Caki2 (cell line): ENCODE measurements at places on chromosomes 7 and 10. TPM values are rescaled to one million over a fixed set of nuclear protein-coding genes. Genes with fewer than 3 reads are reported as not detected.
A peak's percentile ranks its signal among the peaks of the same experiment; 100 is the strongest.

Gene ZCWPW1
- total RNA-seq: 1.8 and 5.9 TPM in 2 replicates

Gene ANKRD22
- not detected in 2 replicates for total RNA-seq

Gene SFRP4
- 19.2 and 19.4 TPM in 2 replicates for total RNA-seq

Gene GRM3
- total RNA-seq: not detected in 2 replicates

Gene SFR1
- 15.6 and 20.8 TPM in 2 replicates for total RNA-seq

Gene ASZ1
- total RNA-seq: not detected in 2 replicates

Gene LRMDA
- 18.7 and 20.3 TPM in 2 replicates for total RNA-seq

Gene PPP1R3C
- 3.5 and 4.2 TPM in 2 replicates for total RNA-seq

Gene TMEM72
- total RNA-seq: 1.5 TPM in 1 of 2 replicates, not detected in the other

Gene SPDYE8
- not detected in 2 replicates for total RNA-seq

Gene WASHC2C
- total RNA-seq: 19.6 and 20.7 TPM in 2 replicates

Gene CCDC172
- total RNA-seq: not detected in 2 replicates

Gene CPA2
- not detected in 2 replicates for total RNA-seq

Gene PAPOLB
- not detected in 2 replicates for total RNA-seq

Gene CALML5
- not detected in 2 replicates for total RNA-seq

- DNase-seq: no peak
Measured at GRCh38 chr7:142685877-142686508, 63.3 kb upstream of the PRSS1 start.

DNA sequence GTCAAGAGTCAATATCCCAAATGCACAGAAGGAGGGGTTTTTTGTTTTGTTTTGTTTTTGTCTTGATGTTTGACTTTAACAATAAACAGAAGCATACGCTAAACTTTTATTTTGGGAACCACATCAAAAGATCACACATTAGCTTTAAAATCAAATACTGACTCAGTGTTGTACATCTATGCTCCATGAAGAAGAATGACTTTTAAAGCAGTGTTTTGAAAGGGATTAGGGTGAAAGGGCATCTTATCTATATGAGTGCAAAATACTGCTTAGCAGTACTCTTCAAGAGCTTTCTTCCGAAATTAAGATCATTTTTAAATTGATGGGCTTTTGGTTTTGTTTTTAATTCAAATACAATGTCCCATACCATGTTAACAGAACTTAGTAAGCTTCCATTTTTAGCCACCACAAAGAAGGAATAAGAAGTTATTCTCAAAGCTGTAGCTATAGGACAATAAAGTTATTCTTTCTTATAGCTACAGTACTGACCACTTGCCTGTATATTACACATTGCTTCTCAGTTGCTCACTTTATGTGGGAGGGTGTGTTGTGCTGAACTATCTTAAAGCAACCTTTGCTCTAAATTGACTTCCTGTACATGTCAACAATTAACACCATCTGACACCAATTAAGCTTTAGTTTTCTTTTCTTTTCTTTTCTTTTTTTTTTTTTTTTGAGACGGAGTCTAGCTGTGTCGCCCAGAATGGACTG lies 144.3 kb upstream of the KAT6B start:
- DNase-seq: no peak

- no peak for DNase-seq
Measured at GRCh38 chr10:6327961-6328698, 125.4 kb downstream of the PFKFB3 start.

GRCh38 chr7:122397381-122397780 lies 92.8 kb upstream of the FEZF1 start:
- DNase-seq: no peak

DNA sequence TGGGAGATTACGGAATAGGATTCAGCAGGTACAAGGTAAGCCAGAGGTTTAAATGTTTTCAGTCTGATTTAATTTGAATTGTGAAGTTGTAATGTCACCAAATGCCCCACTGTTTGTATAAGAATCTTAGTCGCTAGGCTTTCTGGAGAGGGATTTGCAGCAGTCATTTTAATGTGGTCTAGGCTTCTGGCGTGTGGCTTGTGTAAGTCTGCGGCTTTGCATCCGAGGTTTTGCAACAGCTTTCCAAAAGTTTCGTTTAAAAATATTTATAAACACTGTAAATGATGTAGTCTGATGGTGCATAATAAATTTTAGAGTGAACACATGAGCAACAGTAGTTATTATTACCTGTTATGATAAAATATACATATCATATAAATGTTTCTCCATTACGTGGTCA lies 26.1 kb upstream of the BHLHA15 start:
- DNase-seq: no peak

DNA sequence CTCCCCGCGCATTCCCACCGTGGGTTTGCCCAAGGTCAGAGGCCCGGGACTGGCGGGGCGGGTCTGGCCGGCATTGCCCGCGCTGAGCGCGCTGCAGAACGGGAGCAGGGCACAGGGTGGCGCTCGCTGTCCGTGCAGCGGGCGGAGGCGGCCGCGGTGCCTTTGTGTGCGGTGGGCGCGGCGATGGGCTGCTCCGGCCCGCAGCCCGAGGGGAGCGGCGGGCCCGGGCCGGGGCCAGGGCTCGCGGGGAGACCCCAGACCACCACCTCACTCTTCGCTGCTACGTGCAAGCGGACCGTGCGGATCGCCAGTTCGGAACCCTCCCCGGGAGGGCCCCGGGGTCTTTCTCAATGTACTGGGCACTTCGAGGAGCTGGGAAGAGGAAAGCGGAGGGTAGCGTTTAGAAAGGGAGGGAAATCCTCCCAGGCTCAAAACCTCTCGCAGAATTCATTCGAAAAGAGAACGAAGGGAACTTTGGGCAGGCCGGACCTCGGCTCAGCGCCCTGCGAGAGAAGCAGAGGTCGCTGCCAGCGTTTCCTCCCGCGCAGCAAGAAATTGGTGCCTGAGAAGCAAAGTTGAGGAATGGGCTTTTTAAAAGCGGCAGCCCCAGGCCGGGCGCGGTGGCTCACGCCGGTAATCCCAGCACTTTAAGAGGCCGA lies 8.5 kb downstream of the SP8 start:
- DNase-seq: peak; percentile 64

DNA sequence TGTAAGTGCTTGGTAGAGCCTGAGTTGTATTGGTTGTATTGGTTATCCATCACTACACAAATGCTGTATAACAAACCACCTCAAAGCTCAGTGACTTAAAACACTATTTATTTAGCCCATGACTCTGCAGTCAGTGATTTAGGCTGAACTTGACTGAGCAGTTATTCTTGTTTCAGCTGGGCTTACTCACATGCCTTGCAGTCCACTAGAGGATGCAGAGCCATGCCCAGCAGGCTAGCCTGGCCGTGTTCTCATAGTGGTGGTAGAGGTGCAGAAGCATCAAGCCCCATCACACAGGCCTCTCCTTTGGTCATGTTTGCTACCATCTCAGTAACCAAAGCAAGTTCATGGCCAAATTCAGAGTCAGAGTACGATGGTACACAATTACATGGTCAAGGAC lies 43.9 kb downstream of the LUC7L2 start:
- no peak for DNase-seq

DNA sequence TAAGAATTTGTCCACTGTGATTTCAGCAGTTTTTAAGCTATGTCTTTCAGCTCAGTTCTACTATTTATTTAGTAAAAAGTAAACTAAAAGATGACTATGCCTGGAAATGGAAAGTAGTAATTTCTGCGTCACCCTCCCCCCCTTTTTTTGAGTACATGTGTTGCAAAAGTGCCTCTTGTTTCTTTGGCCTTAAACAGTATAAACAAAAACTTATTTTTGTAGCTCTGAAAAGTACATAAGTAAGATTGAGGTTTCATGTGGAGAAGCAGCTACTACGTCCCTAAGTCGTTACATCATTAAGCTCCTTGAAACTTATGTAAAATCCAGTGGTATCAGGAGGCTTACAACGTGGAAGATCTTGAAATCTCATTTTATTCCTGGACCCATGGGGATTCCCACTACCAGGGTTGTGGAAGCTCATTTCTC lies 46.3 kb upstream of the HBP1 start:
- no peak for DNase-seq

- no peak for DNase-seq
Measured at GRCh38 chr7:130096243-130096827, 26.0 kb downstream of the KLHDC10 start.

DNA sequence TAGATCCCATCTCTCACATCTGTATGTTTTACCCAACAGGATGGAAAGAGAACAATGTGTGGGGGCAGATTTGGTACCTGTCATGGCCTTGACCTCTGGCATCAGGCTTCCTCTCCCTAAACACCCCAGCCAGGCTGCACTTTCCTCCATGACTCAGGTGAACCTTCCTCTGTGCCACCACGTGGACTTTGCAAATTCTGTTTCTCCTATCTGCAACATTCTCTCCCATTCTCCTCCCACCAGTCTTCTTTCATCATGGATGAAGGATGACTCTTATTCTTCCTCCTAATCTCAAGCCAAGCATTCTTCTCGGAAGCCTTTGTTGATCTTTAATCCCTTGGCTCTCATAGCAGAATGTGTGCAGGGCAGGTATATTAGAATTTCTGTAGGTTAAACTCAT lies 355.4 kb downstream of the KCNMA1 start:
- no peak for DNase-seq

- DNase-seq: no peak
Measured at GRCh38 chr7:156019308-156019707, 207.0 kb upstream of the SHH start.

GRCh38 chr7:133854739-133855138 lies 272.4 kb upstream of the LRGUK start:
- peak; percentile 33 for DNase-seq

DNA sequence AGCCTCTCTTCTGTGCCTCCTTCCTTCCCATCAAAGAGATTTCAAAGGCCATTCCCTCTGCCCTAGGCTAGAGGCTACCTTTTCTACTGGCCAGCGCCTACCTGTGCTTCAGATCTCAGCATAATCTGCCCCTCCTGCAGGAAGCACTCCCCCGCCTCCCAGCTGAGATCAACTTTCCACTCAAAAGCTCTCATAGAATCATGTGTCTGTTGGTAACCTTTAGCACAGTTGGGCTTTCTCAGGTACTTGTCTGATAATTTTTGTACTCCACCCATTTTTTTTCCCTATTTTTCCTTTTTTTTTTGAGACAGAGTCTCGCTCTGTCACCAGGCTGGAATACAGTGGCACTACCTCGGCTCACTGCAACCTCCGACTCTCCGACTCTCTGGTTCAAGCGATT lies 231.0 kb upstream of the PRSS58 start:
- no peak for DNase-seq

DNA sequence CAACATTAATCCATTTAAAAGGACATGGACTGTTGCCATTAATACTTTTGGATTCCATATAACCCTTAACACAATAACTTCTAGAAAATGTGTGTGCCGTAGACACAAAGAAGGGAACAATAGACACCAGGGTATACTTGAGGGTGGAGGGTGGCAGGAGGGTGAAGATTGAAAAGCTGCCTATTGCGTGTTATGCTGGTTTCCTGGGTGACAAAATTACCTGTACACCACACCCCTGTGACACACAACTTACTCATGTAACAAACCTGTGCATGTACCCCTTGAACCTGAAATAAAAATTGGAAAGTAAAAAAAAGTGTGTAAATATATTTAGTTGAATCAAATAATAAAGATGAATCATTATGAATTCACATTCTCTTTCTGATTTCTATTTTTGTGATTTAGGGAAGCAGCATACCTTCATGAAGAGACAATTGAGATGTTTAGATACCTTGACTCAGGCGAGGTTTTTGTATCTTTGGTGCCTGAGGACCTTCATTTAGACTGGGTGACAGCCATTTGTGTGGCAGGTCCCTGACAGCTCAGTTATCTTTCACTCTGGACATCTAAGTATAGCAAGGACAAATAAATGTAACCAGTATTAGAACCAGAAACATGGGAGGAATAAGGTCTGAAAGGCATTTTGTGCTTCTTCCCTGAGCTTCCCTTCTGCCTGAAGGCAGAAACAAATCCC lies 28.7 kb downstream of the GIMAP8 start:
- no peak for DNase-seq

- peak; percentile 39 for DNase-seq
Measured at GRCh38 chr7:1192171-1192676, 32.2 kb upstream of the ZFAND2A start.

- DNase-seq: no peak
Measured at GRCh38 chr10:124768791-124769190, 22.9 kb downstream of the EEF1AKMT2 start.

- DNase-seq: no peak
Measured at GRCh38 chr10:17984056-17984455, 32.3 kb downstream of the SLC39A12 start.

DNA sequence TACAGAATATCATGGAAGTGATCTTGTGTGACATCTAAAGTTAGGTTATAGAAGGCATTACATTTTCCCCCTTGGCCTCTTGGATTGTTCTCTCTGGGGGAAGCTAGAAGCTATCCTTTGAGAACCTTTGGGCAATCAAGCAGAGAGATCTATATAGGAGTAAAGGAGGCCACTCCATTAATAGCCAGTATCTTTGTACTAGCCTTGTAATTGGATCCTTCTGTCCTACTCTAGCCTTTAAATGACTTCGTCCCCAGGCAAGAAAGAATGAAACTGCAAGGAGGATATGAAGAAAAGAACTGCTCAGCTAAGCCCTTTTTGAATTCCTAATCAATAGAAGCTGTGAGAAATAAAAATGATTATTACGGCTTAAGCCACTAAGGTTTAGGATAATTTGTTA lies 230.9 kb downstream of the AGMO start:
- DNase-seq: no peak

DNA sequence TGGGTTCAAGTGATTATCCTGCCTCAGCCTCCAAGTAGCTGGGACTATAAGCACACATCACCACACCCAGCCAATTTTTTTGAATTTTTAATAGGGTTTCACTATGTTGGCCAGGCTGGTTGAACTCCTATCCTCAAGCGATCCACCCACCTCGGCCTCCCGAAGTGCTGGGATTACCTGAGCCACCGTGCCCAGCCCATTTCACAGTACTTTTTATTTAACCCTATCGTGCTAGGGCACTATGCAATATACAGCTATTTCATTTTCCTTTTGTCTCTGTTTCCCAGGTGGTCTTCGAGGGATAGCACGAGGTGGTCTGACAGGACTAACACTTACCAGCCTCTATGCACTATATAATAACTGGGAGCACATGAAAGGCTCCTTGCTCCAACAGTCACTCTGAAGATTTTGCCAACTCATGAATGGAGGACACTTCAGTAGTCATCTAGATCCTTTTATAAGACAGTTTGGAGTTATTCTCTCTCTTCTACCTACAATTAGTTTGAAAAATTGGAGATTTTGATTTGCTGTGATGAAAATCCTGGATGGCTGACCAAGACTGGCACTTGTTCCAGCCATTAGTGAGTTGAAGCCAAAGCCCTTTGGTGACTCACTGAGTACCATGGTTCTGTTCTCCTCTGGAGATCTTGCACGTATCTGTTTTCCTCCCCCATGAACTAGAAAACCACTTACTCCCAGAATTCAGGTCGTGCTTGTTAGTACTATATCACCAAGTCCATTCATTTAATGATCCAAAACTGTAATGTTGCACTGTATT lies 27.3 kb downstream of the NCOA4 start:
- no peak for DNase-seq
